ENCODE measurements at places on chromosomes 6 and 20. TPM values are rescaled to one million over a fixed set of nuclear protein-coding genes. Genes with fewer than 3 reads are reported as not detected.

The SPDEF gene
- total RNA-seq: not detected

DNA sequence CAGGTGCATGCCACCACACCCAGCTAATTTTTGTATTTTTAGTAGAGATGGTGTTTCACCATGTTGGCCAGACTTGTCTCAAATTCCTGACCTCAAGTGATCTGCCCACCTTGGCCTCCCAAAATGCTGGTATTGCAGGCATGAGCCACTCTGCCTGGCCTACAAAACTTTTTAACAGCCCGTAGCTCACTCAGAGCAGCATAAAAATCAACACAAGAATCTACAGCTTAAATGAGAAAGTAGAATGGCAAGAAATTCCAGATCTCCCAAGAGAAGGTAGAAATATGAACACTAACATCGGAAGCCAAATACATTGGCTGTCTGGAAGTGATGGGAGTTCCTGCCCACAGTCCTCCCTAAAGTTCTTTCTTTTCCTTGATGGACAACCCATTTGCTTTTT, 43.7 kb downstream of the SCGN start:
- H3K27me3 ChIP-seq: no peaks in the 10 kb centered on the region
- H3K4me3 ChIP-seq: no peak overlapping the region
- H3K4me1 ChIP-seq: no peaks in the 10 kb centered on the region
- no peaks in the 10 kb centered on the region for H3K36me3 ChIP-seq

DNA sequence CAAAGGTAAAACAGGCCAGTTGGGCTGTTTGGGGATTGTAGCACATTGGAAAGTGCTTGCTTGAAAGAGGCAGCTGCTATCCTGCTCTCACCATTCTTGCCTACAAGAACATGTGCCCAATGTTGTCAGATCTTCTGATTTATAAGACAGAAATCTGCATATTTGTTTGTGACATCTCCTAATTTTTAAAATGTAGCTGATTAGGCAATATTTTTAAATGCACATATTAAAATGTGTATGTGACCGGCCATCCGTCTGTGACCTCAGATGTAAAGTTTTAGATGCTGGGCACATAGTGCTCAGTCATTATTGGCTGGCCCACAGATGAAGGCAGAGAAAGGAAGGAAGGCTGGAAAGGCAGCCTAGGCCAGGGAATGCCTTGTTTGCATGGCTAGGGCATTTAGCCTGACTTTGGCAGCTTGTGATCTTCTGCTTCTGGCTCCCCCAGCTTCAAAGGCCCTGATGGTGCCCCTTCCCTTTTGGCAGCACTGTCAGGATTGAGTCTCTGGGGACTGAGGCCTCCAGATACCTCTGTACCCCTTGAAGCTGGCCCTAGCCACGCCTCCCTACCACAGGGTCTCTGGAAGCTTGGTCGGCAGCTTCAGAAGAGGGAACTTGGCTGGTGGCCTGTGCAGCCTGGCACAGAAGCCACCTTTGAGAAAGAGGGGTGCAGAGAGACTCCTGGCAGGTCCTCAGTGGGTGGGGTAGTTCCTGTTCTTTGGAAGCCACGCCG, 6.4 kb downstream of the SNPH start:
- no peak overlapping the region for H3K27ac ChIP-seq
- H3K4me3 ChIP-seq: no peak overlapping the region
- no peaks in the 10 kb centered on the region for H3K36me3 ChIP-seq

- peak overlapping the region; percentile 75 for H3K4me3 ChIP-seq
- DNase-seq: no peak
- no peak overlapping the region for H3K27ac ChIP-seq
- no peaks in the 10 kb centered on the region for H3K27me3 ChIP-seq
- H3K36me3 ChIP-seq: peaks cover 21% of the 10 kb centered on the region
- peaks cover 28% of the 10 kb centered on the region for H3K4me1 ChIP-seq
Measured at GRCh38 chr20:37384683-37385174, 38.8 kb downstream of the SRC start.

The ARHGAP40 gene
- total RNA-seq: not detected

DNA sequence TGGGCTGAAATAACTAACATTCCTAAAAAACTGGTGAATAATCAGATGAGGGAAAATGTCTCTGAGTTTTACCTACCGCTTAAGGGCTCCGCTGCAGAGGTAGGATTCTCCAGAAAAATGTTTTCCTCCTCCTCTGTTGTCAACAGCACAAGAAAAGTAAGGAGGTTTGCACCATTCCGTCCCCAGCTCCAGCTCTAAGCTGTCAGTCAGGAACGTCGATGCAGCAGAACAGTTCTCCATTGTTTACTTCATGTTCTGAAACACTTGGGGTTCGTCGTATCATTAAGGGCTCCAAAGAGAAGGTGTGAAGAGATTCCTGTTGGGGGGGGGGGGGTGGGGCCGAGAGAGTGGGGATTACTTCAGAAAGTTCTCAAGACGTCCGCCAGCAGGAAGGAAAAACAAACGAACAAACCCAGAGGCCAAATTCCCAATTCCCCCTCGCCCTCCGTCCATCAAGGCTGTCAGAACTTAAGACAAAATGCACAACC, 734 bp downstream of the MMS22L start:
- H3K4me1 ChIP-seq: peaks cover 9% of the 10 kb centered on the region
- no peaks in the 10 kb centered on the region for H3K27me3 ChIP-seq
- no peaks in the 10 kb centered on the region for H3K36me3 ChIP-seq
- peak overlapping the region; percentile 92 for H3K4me3 ChIP-seq
- no peak for DNase-seq

DNA sequence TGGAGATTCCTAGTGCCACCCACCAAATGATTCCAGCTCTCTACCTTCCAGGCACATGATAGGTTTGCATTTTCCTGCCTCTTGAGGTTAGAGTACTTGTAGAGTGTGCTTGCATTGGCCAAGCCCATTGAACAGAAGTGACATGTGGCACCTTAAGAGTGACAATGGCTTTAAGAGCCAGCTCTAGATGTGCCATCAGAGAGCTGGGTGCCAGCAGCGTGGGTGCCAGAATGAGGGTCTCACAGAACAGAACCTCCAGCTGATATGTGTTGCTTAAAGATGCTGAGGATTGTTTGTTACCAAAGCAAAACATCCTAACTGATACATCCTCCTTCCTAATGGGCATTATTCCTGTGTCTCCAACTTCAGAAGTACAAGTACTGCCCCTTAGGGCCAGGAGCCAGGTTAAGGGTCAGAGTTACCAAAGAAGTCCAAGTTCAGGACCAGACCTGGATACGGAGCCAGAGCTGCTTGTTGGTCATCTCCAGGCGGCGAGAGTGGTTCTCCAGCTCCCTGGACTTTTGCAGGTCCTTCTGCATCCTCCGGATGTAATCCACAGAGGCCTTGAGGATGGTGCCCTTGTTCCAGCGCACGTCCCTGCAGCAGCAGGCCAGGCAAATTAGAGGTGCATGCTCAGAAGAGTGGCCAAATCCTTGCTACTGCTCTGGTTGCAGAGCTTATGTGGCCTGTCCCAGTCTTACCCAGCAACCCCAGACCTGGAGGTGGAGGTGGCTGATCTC, 47.5 kb downstream of the MDFI start:
- no peak for DNase-seq
- peaks cover 42% of the 10 kb centered on the region for H3K36me3 ChIP-seq
- no peak overlapping the region for H3K27ac ChIP-seq

The HLA-DOA gene
- 5.8 TPM for total RNA-seq

The GPX5 gene
- not detected for total RNA-seq

GRCh38 chr6:154395878-154396277, 39.3 kb upstream of the IPCEF1 start:
- DNase-seq: no peak
- H3K27ac ChIP-seq: no peak overlapping the region
- H3K36me3 ChIP-seq: peaks cover 4% of the 10 kb centered on the region
- H3K27me3 ChIP-seq: no peaks in the 10 kb centered on the region
- H3K4me1 ChIP-seq: peaks cover 6% of the 10 kb centered on the region

The TOX2 gene
- total RNA-seq: 4.2 TPM

The SIRPD gene
- total RNA-seq: not detected

GRCh38 chr6:101163611-101164010, 229.9 kb upstream of the GRIK2 start:
- DNase-seq: no peak
- no peaks in the 10 kb centered on the region for H3K27me3 ChIP-seq
- no peak overlapping the region for H3K27ac ChIP-seq
- no peak overlapping the region for H3K4me3 ChIP-seq
- no peaks in the 10 kb centered on the region for H3K36me3 ChIP-seq

- peak overlapping the region; percentile 91 for H3K27ac ChIP-seq
- peaks cover 34% of the 10 kb centered on the region for H3K4me1 ChIP-seq
- DNase-seq: peak; percentile 77
- H3K4me3 ChIP-seq: peak overlapping the region; percentile 12
- H3K27me3 ChIP-seq: no peaks in the 10 kb centered on the region
Measured at GRCh38 chr20:38109591-38110524, 55.2 kb downstream of the TGM2 start.
